ENCODE measurements at places on chromosomes 7 and 10. TPM values are rescaled to one million over a fixed set of nuclear protein-coding genes. Genes with fewer than 3 reads are reported as not detected.

Gene PRSS37
- not detected for total RNA-seq

Gene TMEM26
- total RNA-seq: 5.7 TPM

Gene LIPJ
- total RNA-seq: 0.09 TPM

Gene TET1
- total RNA-seq: 9.3 TPM

Gene ARL5B
- total RNA-seq: 18.0 TPM

Gene MACC1
- 0.18 TPM for total RNA-seq

Gene LYZL1
- not detected for total RNA-seq

Gene LBX1
- total RNA-seq: 0.08 TPM

Gene CHAT
- not detected for total RNA-seq

Gene ZWINT
- 2.7 TPM for total RNA-seq

Data from fibroblast of the aortic adventitia (primary cell).